Colonic mucosa (tissue), 4 donors: ENCODE measurements at places on chromosomes 7 and 10. TPM values are rescaled to one million over a fixed set of nuclear protein-coding genes. Genes with fewer than 3 reads are reported as not detected.
A peak's percentile ranks its signal among the peaks of the same experiment; 100 is the strongest.

LLCFC1 gene
- not detected for total RNA-seq

- no peaks in the 10 kb centered on the region for H3K36me3 ChIP-seq
- H3K27ac ChIP-seq: peak overlapping the region; percentile 83
- H3K4me1 ChIP-seq: no peaks in the 10 kb centered on the region
- H3K27me3 ChIP-seq: no peaks in the 10 kb centered on the region
- DNase-seq: peak; percentile 47
These were observed 75.4 kb upstream of the PDSS1 start for GRCh38 chr10:26621889-26622711.

LIPK gene
- not detected for total RNA-seq

CAMK2B gene
- total RNA-seq: 0.42 TPM

DNA sequence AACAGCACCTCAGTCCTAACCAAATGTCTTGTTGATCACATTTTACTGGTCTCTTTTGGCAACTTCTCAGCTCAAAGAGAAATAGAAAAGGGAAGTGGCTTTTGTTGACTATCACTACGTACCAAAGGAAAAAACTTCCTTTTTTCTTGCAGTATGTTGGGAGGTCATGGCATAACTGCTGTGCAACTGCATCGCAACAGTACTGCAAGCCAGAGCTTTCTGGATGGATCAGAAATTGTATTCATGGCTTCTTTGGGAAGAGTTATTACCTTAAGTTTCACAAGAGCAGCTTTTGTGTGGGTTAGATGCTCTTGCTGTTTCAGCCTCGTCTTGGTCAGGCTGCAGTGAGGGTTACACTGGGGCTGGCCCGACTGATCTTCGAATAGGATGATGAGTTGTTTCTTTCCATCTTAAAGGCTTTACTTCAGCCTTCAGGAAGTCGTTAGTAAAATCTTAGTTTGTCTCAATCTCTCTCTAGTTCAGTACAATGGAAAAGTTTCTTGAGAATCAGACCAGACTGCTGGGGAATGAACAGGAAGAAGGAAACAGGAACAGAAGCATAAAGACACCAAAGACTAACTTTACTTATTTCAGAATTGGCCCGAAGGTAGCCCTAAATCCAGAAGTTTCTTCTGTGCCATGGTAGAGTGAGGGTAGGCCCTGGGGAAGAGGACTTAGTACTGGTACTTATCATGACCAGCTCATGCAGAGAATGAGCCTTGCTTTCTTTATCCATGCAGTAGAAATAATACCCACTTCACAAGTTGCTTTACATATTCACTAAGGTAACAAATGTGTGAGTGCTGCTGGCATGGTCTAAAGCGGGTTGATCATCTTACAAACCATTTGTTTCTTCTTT is 153.6 kb downstream of the CELF2 start:
- no peaks in the 10 kb centered on the region for H3K36me3 ChIP-seq
- peak overlapping the region; percentile 38 for H3K27ac ChIP-seq
- H3K4me3 ChIP-seq: no peak overlapping the region
- H3K4me1 ChIP-seq: no peaks in the 10 kb centered on the region
- no peaks in the 10 kb centered on the region for H3K27me3 ChIP-seq

GRCh38 chr7:131642429-131642828 is 86.0 kb upstream of the PODXL start:
- no peaks in the 10 kb centered on the region for H3K4me1 ChIP-seq
- H3K27me3 ChIP-seq: no peaks in the 10 kb centered on the region
- H3K27ac ChIP-seq: no peak overlapping the region
- H3K4me3 ChIP-seq: no peak overlapping the region
- no peak for DNase-seq
- no peaks in the 10 kb centered on the region for H3K36me3 ChIP-seq

DNA sequence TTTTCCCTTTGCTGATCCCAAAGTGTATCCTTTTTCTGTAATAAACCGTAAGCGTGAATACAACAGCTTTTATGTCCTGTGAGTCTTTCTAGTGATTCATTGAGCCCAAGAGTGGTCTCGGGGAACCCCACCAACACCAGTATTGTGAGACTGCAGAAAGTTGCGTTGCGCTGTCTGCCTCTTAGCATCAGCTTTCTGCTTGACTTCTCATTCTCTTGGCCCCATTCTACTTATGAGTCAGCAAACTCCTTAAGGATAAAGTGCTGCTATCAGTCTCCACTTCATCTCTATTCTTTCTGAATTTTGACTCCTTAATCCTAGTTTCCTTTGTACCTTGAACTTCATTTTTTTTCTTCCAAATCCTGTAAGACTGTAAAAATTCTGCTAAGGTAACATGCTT is 184.3 kb upstream of the MBL2 start:
- no peaks in the 10 kb centered on the region for H3K27me3 ChIP-seq
- H3K4me3 ChIP-seq: no peak overlapping the region
- H3K4me1 ChIP-seq: no peaks in the 10 kb centered on the region
- H3K27ac ChIP-seq: no peak overlapping the region

- DNase-seq: no peak
- H3K4me3 ChIP-seq: no peak overlapping the region
- H3K36me3 ChIP-seq: no peaks in the 10 kb centered on the region
- H3K27ac ChIP-seq: no peak overlapping the region
These were observed 225.8 kb downstream of the PARD3 start for GRCh38 chr10:34589275-34589674.

PYROXD2 gene
- total RNA-seq: 9.4 TPM

GRCh38 chr10:12381536-12382156 is 32.3 kb downstream of the CAMK1D start:
- no peaks in the 10 kb centered on the region for H3K36me3 ChIP-seq
- no peak for DNase-seq
- H3K4me1 ChIP-seq: peaks cover 4% of the 10 kb centered on the region
- H3K27me3 ChIP-seq: no peaks in the 10 kb centered on the region

DPP6 gene
- 0.17 TPM for total RNA-seq

DNA sequence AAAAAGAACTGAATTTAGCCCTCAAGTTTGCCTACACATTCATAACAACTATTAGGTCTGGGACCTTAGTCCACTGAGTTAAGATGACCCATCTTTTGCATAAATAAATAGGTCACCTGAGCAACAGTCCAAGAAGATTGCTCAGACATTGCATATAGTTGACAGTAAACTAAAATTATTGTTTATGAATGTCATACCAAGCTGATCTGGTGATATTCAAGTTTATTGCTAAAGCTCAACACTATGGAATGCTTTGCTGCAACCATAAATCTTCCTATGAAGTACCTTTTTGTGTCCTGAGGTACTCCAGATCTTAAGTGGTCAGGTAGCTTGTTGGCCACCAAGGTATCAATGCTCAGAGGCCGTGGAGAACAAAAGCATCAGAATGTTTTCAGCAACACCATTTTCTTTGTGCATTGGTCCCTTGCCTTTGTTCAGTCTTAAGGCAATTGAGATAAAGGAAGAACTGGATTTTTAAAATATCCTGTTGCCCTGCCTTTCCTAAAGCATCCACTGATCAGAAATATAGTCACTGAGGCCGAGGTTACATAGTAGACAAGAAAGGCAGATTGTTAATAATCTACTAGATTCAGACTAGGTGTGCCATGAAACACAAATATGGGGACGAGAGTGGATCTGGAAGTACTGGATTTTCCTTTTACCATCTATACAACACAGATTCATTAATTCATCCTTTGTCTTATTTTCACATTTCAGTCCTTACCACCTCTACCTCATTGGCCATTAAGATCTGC is 321.3 kb downstream of the PTEN start:
- H3K4me3 ChIP-seq: no peak overlapping the region
- no peaks in the 10 kb centered on the region for H3K36me3 ChIP-seq
- no peaks in the 10 kb centered on the region for H3K4me1 ChIP-seq
- no peak overlapping the region for H3K27ac ChIP-seq

- no peak for DNase-seq
- no peak overlapping the region for H3K4me3 ChIP-seq
- H3K4me1 ChIP-seq: no peaks in the 10 kb centered on the region
- no peaks in the 10 kb centered on the region for H3K27me3 ChIP-seq
- H3K36me3 ChIP-seq: no peaks in the 10 kb centered on the region
- no peak overlapping the region for H3K27ac ChIP-seq
These were observed 166.2 kb downstream of the CHCHD3 start for GRCh38 chr7:132915647-132916046.

DNA sequence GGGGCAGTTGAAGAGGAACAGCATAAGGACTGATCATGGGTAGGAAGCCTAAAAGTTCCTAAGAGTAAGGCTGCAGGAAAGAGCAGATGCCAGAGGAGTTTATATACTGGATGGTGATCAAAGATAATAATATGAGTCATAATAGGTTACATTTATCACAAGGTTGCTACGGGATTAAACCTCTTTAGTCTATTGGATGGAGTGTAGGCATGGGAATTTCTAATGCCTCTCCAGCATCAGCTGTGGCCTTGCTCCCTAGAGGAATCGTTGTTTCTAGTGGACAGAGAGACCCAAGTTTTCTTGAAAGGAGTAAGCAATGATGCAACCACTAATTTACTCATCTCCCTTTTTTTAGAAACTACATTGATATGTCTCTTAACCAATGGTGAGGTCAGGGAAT is 213.4 kb downstream of the GPR37 start:
- H3K27ac ChIP-seq: no peak overlapping the region
- H3K4me3 ChIP-seq: no peak overlapping the region
- no peaks in the 10 kb centered on the region for H3K36me3 ChIP-seq
- DNase-seq: no peak

GRCh38 chr7:126449611-126450268 is 803.0 kb downstream of the GRM8 start:
- H3K27me3 ChIP-seq: no peaks in the 10 kb centered on the region
- H3K36me3 ChIP-seq: no peaks in the 10 kb centered on the region
- no peak overlapping the region for H3K4me3 ChIP-seq
- H3K4me1 ChIP-seq: no peaks in the 10 kb centered on the region

DNA sequence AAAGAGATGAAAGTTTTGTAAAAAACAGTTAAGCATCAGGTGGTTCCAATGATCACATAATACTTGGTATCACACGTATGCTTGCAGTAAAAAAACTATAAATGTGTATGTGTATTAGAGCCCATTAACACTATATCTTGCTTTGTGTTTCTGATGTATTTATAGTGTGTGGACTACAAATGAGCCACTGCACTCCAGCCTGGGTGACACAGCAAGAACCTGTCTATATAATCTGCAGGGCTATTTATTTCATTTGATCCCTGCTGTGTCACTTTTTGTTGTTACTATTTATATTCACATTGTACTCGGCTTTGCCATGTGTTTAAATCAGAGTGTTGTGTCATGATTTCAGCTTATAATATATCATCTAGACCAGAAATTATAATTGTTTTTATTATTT is 487.8 kb upstream of the TEX47 start:
- H3K4me3 ChIP-seq: no peak overlapping the region
- no peaks in the 10 kb centered on the region for H3K36me3 ChIP-seq
- DNase-seq: no peak

GRCh38 chr10:99329554-99330346 is 594 bp downstream of the CNNM1 start:
- H3K27me3 ChIP-seq: peaks cover 32% of the 10 kb centered on the region
- H3K4me1 ChIP-seq: peaks cover 3% of the 10 kb centered on the region
- no peak overlapping the region for H3K27ac ChIP-seq

ZNF727 gene
- 0.69 TPM for total RNA-seq

- H3K27ac ChIP-seq: no peak overlapping the region
- no peaks in the 10 kb centered on the region for H3K27me3 ChIP-seq
- no peaks in the 10 kb centered on the region for H3K36me3 ChIP-seq
- DNase-seq: no peak
- no peak overlapping the region for H3K4me3 ChIP-seq
These were observed 1073.8 kb upstream of the SORCS1 start for GRCh38 chr10:108238261-108238660.

MLXIPL gene
- 15.7 TPM for total RNA-seq

OIT3 gene
- 0.15 TPM for total RNA-seq

DNA sequence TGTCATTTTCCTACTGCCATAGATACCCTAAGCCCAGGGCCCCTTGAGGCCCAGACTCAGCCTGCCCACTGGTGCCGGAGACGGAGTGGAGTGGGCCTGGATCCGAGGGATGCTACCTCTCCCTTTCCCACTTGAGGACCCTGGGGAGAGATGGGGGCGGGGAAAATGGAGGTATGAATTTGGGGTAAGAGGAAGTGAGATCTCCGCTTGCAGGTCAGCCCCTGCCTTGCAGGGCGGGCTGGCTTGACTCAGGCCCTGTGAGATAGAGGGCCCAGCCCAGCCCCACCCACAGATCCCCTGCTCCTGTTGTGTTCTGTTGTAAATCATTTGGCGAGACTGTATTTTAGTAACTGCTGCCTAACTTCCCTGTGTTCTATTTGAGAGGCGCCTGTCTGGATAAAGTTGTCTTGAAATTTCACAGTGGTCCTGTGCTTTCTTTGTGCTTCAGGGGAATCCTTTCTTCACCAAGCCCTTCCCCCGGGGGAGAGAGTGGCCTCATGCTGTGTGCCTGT is 13.2 kb downstream of the YKT6 start:
- H3K4me3 ChIP-seq: no peak overlapping the region
- H3K27me3 ChIP-seq: no peaks in the 10 kb centered on the region
- DNase-seq: no peak

AEBP1 gene
- 30.4 TPM for total RNA-seq

C10orf62 gene
- total RNA-seq: not detected

- DNase-seq: no peak
- no peaks in the 10 kb centered on the region for H3K36me3 ChIP-seq
- no peaks in the 10 kb centered on the region for H3K4me1 ChIP-seq
- H3K27ac ChIP-seq: no peak overlapping the region
- H3K27me3 ChIP-seq: no peaks in the 10 kb centered on the region
These were observed 121.5 kb downstream of the KAT6B start for GRCh38 chr10:74947781-74948401.

CALML5 gene
- not detected for total RNA-seq

DNA sequence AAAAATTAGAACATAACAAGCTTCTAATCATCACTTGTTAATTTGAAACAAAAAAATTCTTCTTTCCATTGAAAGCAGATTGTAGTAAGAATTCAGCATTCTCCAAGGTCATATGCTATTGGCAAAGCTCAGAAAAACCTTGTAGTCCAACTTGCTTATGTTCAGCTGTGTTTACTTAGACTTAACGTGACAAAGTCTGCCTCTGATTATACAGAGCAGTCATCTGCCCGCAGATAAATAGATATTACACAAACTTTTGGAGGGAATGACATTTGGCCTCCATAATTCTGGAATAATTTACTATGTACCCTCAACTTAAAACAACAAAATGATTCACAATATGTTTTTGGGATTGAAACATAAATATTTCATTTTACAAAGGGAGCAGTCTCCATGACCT is 45.8 kb downstream of the MKX start:
- no peak for DNase-seq
- no peaks in the 10 kb centered on the region for H3K4me1 ChIP-seq
- H3K27me3 ChIP-seq: no peaks in the 10 kb centered on the region
- H3K27ac ChIP-seq: no peak overlapping the region

DNA sequence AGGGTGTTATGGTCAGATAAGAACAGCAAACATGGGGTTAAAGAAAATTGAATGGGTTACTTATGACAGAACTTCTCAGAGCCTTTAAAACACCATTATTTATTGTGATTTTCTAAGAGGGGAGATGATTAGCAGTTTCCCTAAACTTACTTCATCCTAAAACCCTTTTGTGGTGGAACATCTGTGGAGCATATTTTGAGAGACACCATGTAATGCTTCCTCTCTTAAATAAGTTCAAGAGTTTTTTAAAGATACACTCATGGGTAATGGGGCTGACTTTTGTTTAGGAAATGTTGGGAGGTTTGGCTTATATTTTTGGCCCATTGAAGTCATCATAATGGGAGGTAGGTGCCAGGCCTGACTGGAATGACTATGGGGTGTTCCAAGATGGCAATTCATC is 8.4 kb upstream of the PDCD4 start:
- no peak for DNase-seq
- H3K27ac ChIP-seq: peak overlapping the region; percentile 90
- H3K4me1 ChIP-seq: peaks cover 25% of the 10 kb centered on the region
- H3K27me3 ChIP-seq: no peaks in the 10 kb centered on the region
- H3K36me3 ChIP-seq: no peaks in the 10 kb centered on the region
- no peak overlapping the region for H3K4me3 ChIP-seq
